ENCODE measurements at places on chromosomes 3 and 15. TPM values are rescaled to one million over a fixed set of nuclear protein-coding genes. Genes with fewer than 3 reads are reported as not detected.

Gene DPH3
- 15.5 TPM for total RNA-seq

Gene TNNC1
- 6,035 TPM for total RNA-seq

Gene TMC3
- not detected for total RNA-seq

Gene DPH6
- total RNA-seq: 23.3 TPM

Gene A4GNT
- total RNA-seq: not detected

Gene CHL1
- total RNA-seq: 0.98 TPM

DNA sequence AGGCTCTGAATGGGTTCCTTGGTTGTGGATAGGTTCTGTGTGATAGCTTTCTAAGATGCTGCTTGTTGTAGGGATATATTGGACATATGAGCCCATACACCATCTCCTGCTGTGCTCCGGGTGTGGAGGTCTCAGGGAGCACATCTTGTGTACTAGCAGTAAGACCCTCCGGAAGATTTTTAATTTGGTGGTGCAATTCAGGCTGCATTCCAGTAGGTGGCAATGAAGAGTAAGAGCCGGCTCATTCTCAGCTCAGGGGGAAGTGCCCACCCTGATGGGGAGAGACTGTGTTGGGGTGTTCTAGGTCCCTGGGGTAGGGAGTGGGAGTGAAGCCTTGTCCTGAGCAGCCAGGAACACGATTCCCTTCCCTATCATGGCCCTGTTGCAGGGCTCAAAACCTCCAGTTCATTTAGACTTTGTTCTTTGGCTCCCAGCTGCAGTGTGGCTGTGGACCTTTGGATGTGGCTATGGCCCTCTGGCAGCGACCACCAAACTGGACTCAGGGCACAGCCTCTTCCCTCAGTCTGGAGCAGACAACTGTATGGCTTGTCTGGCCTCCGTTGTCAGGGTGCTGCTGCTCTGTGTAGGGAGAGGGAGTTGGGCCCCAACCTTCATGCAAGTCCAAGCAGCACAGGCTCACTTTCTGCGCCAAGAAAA, 104.7 kb downstream of the UNC13C start:
- no peak for DNase-seq

- no peak for DNase-seq
Measured at GRCh38 chr15:90957031-90957790, 2.5 kb downstream of the RCCD1 start.

GRCh38 chr3:167887096-167887495, 151.6 kb downstream of the SERPINI1 start:
- no peak for DNase-seq

DNA sequence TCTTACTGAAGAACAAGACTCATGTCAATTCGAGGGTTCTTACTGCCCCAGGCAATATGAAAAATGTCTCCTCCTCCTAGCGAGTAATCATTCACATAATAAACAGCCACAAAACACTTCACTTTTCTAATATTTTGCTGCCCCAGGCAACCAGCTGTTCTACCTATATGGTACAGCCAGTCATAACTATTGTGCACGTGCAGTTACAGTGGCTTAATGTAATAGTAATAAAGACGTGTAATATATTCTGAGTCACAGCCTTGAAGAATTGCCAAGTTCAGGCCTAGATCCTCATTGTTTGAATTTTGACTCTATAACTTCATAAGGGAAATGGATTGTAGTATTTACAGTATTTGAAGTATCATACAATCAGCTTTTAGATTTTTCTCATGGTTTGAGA, 1250.0 kb upstream of the GBE1 start:
- no peak for DNase-seq

DNA sequence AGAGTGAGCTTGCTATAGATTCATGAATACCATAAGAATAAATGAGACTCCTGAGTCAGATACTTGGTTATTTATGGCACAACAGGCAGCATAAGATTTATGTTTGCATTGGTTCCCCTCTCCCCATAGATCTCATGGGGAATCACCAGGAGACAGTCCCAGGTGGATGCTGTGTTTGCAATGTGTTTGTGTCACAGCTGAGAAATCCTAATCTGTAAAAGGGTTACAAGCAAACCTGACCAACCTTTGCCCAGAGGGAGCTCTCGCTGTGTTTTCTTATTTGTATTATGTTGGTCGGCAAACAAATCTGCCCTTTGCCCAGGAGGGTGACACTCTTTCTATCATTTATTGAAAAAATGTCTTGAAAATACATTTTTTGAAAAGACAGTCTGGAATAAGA, 236.2 kb downstream of the ZPLD1 start:
- DNase-seq: no peak

- DNase-seq: no peak
Measured at GRCh38 chr3:169748670-169749069, 16.2 kb downstream of the TERC start.

DNA sequence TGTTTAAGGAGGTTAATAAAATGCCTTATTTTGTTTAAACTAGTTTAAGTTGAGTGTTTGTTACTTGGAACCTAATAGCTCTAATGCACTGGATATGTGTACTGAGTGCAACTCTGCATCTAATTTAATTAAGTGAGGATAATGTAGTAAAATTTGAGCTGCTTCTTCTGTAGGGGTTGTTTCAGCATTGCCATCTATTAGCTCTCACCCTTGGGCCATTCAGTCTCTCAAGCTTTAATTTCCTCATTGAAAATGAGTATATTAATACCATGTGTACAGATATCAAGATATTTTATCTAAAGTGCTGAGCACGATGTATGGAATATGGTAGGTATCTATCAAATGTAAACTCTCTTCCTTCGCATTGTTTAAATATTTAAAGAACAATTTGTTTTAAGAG, 375.7 kb upstream of the LRRC3B start:
- no peak for DNase-seq

- DNase-seq: no peak
Measured at GRCh38 chr3:112619295-112619694, 21.6 kb downstream of the CCDC80 start.

- no peak for DNase-seq
Measured at GRCh38 chr3:78588906-78589621, 1178.7 kb downstream of the ROBO1 start.

DNA sequence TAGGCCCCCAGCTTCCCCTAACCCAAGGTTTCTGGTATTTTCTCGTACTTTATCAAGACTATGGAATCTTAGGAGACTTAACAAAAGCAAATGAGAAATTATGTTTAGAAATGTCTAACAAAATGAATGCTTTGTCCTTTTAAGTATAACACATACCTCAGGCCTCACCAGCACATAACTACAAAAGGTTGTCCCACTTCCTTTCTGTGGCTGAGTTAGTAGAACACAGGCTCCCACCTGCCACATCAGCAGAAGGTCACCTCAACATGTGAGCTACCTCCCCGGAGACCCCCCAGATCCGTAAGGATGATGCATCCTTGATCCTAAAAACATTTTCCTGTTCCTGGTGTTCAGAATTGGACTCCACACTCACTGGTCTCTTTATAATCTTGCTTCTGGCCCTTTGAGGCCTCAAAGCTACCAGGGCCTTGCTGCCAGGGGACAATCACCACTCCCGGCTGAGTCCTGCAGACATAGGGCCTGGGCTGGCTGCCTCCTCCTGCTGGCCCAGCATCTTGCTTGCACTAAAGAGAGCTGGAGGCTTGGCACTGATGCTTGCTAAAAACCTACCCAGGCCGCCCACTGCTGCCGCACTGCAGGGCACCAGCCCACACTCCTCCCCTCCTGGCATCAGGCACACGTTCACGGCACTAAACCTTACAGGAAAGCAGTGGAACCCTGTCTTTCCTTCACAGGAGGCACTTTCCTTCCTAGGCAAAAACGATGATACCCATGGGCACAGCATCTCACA, 2.9 kb downstream of the CCRL2 start:
- DNase-seq: no peak

DNA sequence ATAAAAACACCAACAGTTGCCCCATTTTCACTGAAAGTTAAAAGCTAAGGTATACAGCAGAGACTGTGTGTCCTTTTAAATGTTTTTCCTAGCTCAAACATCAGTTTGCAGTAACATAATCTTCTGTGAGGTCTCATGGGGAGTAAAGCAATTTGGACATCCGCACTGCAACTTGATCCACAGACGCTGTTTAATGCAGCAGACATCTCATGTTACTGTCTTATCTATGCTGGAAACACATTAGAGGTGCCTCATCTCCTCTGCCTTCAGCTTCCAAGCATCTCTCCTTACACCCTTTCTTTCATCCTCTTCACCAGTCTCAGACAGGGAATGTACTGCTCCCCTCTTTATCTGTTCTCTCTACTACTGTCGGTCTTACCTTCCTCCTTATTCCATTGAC, 53.7 kb upstream of the ATP11B start:
- DNase-seq: no peak

DNA sequence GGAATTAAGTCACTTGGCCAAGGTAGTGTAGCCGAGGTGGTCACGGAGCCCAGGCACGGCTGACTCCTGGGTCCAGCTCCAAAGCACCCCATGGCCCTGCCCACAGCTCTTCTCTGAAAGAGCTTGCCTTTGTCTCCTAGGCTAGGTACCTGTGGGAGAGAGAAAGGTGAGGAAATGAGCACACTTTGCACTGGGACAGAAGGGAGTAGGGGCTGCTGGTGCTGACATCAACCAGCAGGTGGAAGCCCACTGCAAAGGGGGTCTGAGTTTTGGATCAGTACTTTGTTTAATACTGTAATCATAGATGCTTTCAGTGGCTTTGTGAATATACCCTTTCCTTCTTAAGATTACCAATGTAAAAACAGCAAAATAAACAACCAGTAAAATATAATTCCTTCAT, 128.3 kb upstream of the EIF1B start:
- DNase-seq: no peak

Data from heart right ventricle (tissue), 16 donors.